ENCODE measurements at places on chromosomes 16 and 17. TPM values are rescaled to one million over a fixed set of nuclear protein-coding genes. Genes with fewer than 3 reads are reported as not detected.

The KRTAP1-1 gene
- not detected for polyA plus RNA-seq

The RANBP10 gene
- 18.0 TPM for polyA plus RNA-seq

The PLCG2 gene
- 20.4 TPM for polyA plus RNA-seq

The KRT31 gene
- polyA plus RNA-seq, result not detected

The TEX14 gene
- polyA plus RNA-seq, result 0.33 TPM

DNA sequence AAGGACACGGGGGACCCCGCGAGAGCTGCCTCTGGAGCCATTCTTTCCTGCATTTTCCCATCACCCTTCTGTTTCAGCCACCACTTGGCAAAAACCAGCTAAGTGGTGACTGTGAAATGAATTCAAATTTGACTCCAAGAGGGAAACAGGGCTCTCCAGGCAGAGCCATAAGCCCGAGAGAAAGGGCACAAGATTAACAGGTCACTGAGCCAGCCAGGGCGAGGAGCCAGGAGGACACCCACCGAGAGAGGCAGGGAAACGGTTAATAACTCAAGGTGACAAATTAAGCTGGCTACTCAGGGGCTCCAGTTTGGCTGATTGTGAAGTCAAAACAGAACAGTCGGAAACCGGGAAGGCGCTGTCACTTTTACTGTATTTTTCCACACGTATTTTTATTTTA is 67.8 kb upstream of the SOX9 start:
- H3K4me1 ChIP-seq, result no peaks in the 10 kb centered on the region
- peaks cover 19% of the 10 kb centered on the region for H3K27me3 ChIP-seq
- no peaks in the 10 kb centered on the region for H3K36me3 ChIP-seq

GRCh38 chr17:30379903-30380381 is 1.2 kb downstream of the CPD start:
- peaks cover under 1% of the 10 kb centered on the region for H3K36me3 ChIP-seq
- H3K27me3 ChIP-seq, result no peaks in the 10 kb centered on the region
- H3K4me1 ChIP-seq, result peaks cover 17% of the 10 kb centered on the region
- no peak for DNase-seq

GRCh38 chr17:50682938-50683337 is 24.8 kb downstream of the ANKRD40 start:
- peaks cover 47% of the 10 kb centered on the region for H3K4me1 ChIP-seq
- H3K4me3 ChIP-seq, result no peak overlapping the region
- no peak overlapping the region for H3K27ac ChIP-seq
- no peaks in the 10 kb centered on the region for H3K27me3 ChIP-seq
- peaks cover 10% of the 10 kb centered on the region for H3K36me3 ChIP-seq
- DNase-seq, result no peak

DNA sequence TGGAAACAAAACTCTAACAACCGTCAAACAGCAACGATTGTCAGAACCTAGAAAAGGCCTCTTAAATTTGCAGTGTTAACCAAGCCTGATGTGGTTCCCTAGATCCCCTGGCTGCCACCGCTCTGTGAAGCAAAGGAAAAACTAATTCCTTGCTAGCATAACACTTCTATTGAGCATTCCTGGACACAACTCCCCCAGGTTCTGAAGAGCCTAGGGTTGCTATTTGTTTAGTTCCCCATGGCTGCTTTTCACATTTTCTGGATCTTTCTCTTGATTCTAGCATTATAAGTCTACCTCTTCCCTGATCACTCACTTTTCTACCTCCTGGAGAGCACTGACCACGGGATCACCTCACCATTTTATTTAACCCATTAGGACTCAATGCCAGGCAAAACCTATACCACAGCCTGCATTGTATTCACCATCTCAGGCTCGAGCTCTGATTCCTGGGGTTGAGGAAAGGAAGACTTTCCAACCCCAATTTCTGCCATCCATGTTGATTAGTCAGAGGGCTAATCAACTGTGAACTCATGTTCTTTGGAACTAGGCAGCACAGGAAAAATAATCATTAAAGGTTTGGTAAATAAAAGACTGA is 692 bp upstream of the KCNJ16 start:
- H3K4me3 ChIP-seq, result no peak overlapping the region
- H3K4me1 ChIP-seq, result peaks cover 11% of the 10 kb centered on the region
- peak; percentile 20 for DNase-seq
- H3K27me3 ChIP-seq, result no peaks in the 10 kb centered on the region

DNA sequence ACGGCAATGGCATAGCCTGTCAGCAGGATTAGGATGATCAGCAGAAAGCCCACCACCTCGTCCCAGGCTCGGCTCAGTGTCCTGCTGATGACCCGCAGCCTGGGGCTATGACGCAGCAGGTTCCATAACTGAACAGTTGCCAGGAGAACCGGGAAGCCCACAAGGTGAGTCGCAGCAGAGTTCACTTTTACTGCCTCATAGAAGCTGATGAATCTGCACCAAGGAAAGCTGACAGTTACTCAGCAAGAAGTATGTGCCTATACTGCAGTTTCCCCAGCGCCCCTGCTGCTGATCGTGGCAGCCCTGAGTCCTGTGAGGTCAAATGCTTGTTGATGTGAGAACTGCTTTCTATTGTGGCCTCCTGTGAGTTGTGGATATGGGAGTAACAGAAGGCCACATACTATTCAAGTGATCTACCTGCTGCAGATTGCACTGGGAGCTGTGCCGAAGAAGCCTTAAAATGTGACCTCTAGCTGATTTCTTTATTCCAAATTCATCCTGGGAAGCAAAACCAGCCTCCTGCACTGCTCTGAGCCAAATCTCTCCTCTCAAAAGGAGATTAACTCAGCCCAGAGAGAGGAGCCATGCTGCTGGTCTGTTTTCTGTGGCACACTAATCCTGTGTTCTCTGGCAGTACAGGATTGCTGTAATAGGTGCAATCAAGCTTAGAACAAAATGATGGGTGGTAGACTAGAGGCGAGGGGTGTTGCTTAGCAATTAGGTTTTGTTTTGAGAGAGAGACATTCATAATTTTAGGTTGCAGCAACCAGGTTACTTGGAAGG is 38.8 kb downstream of the IST1 start:
- no peak overlapping the region for H3K27ac ChIP-seq
- H3K4me3 ChIP-seq, result no peak overlapping the region

Measured in large intestine (tissue), 12 donors.